ENCODE measurements at places on chromosomes 6 and 20.

GRCh38 chr6:56938649-56939191 lies 16.2 kb upstream of the BEND6 start:
- DNase-seq, result peak; percentile 87

GRCh38 chr6:138538390-138539031 lies 39.2 kb upstream of the NHSL1 start:
- no peak for DNase-seq

DNA sequence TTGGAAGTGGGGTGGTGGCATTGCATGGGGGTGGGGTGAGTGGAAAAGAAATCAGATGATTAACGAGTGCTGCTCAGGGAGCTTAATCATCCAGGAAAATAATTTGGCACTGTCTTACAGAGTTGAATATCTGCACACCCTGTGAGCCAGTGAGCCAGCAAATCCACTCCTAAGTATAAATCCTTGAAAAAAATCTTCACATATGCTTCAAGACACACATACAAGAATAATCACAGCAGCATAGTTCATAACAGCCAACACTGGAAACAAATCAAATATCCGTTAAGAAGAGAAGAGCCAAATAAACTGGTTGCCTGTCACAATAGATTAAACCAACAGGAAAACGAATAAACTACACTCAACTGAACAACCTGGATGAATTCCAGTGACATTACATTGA lies 62.8 kb downstream of the SAMD3 start:
- no peak for DNase-seq

DNA sequence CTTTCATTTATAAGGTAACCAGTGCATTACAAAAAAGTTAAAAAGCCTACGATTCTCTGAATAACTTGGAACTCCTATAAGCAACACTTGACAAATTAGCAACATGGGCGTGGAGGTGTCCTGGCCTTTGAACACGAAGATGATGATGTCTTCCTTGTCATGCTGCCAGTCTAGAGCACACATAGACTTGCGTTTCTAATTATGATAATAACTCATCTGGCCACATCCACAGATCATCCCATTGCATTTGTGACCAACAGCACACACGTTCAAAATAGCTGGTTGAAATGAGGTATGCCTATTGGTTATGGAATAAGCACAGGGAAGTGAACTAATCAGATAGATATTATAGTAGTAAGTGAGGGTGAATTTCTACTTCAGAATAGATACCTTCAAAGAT lies 608.9 kb downstream of the PRKN start:
- peak; percentile 12 for DNase-seq

DNA sequence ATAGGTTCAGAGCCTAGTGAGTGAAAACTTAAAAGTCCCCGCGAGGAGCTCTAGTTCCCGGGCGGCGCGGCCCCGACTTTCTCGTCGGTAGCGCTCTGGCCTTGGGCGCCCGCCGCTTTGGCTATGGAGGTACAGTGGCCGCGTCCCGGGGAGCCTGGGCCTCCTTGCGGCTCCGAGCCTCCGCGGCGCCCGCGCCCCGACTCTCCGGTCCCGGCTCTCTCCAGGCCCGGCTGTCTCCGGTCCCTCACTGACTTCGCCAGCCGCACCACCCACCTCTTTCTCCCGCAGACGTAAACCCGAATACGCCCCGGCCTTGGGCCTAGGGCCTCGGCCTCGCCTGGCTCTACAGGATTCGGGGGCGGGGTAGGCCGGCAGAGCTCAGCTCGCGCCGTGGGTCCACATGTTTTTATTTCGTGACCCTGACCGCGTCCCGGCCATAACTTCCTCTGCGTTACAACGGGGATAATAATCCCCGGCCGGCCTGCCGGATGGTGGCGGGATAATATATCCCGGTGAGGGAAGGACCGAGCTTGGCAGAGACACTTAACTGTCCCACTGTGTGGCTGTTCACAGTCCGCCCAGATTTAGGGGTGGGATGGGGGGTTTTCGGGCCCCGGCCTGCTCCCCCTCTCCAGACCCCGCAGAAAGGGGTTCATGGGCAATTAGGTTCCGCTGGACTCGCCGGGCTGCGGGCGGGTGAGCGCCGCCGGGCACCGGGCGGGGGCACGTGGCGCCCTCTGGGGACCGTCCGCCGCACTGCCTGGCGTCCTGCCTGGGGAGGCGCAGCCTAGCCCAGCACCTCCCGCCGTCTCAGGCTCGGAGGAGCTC lies 10.0 kb upstream of the TBX18 start:
- DNase-seq, result peak; percentile 89

GRCh38 chr6:158638324-158638854 lies 6.2 kb downstream of the DYNLT1 start:
- DNase-seq, result no peak

DNA sequence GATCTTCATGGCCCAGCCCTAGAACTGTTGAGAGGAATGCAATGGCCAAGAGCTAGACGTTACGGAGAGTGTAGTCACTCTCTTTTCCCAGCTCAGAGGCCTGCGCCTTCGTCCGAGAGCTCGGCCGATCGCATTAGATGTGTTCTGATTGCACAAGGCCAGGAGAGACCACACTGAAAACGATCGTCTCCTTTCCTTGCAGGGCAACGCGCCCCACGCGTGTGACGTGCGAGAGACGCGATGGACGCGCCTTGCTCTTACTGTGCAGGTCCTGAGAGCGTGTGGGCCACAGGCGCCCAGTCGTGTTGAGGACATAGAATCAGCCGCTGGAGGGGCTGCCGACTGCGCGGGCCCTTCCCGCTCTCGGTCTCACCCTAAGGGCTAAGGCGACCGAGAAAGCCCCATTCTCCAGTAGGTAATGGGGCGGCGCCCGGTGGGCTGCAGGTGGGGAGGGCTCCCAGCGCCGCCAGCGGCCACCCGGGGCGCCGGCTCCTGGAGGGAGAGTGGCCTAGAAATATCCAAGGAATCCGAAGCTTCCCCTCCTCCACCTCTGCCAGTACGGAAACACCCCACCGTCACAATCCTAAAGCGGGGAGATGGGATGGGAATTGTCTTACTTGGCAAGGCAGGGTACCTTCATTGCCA lies 26.9 kb downstream of the TFAP2B start:
- DNase-seq, result no peak

DNA sequence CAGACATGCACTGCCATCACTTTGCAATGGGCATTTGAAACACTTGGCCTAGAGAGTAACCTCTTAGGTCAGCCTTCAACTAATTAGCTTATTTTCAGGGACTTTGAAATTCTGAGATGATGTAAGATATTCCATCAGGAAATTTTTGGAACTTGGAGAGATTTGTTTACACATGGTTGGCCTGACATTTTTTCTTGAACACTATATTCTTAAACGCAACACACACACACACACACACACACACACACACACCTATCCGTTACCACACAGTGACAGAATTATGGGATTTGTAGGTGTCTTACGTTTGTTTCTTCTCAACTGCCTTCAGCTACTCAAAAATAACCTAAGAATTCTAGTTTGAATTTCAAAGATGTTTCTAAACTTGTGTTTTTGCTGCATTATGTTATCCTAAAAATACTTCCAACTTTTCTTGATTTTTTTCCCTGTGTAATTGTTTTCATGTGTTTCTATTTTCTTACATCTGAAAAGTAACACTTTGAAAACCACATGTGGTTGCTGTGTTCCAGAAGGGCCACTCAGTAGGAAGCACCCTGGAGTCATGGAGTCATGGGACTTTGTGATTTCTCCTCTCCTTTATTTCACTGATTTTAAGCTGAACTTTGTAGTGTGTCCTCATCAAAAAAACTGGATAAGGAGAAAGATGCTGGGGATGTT lies 31.9 kb downstream of the MARCKS start:
- no peak for DNase-seq

DNA sequence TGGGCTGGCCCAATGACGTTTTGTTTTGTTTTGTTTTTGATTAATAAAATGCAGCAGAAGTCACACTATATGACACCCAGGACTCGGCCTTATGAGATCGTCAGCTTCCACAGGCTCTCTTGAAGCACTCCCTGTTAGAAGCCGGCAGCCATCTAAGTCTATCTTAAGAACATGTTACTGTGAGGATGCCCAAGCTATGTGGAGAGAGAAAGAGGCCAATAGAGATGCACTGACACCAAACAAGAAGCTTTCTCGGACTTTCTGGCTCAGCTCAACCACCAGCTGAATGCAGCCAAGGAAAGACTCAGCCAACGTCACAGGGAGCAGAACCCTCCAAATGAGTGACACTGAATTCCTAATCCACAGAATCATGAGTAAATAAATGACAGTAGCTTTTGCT lies 14.0 kb downstream of the SGK1 start:
- DNase-seq, result peak; percentile 21

- no peak for DNase-seq
These were observed 101.1 kb upstream of the ID4 start for GRCh38 chr6:19736066-19736465.

- DNase-seq, result no peak
These were observed 148.1 kb upstream of the MYLIP start for GRCh38 chr6:15980801-15981200.

- DNase-seq, result no peak
These were observed 5.6 kb upstream of the SLC17A9 start for GRCh38 chr20:62946918-62947317.

DNA sequence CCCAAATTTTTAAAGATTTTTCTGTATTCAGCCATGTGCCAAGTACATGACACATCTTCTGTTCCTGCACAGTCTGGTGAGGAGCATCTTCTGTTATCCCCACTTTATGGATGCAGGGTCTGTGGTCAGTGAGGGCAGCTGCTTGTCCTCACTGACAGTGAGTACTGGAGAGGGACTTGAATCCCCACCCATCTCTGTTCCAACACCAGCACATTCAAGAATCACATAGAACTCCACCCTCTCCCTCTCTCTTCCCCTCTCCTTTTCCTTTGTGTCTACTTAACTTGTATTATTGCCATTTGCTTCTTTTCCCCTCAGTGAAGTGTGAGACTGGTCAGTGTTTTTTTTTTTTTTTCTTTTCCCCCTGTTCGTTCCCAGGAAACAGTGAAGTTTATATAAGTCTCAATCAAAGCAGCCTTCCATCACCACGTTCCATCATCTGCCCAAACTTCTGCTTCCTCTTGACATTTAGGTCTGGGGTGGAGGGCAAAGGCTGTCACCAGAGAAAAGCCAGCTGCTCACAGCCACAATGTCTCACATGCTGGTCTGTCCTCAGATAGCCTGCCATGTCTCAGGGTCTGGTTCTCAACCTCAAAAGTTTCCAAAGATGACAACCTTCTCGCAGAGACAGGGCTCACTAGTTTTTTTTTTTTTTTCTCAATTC lies 110.0 kb upstream of the SSTR4 start:
- no peak for DNase-seq

GRCh38 chr20:13659288-13659687 lies 20.6 kb upstream of the TASP1 start:
- DNase-seq, result no peak

- DNase-seq, result no peak
These were observed 16.6 kb downstream of the KDM1B start for GRCh38 chr6:18171871-18172270.

GRCh38 chr20:53698371-53698978 lies 104.8 kb upstream of the ZNF217 start:
- DNase-seq, result no peak

GRCh38 chr6:25297039-25297441 lies 17.9 kb downstream of the CARMIL1 start:
- DNase-seq, result no peak

DNA sequence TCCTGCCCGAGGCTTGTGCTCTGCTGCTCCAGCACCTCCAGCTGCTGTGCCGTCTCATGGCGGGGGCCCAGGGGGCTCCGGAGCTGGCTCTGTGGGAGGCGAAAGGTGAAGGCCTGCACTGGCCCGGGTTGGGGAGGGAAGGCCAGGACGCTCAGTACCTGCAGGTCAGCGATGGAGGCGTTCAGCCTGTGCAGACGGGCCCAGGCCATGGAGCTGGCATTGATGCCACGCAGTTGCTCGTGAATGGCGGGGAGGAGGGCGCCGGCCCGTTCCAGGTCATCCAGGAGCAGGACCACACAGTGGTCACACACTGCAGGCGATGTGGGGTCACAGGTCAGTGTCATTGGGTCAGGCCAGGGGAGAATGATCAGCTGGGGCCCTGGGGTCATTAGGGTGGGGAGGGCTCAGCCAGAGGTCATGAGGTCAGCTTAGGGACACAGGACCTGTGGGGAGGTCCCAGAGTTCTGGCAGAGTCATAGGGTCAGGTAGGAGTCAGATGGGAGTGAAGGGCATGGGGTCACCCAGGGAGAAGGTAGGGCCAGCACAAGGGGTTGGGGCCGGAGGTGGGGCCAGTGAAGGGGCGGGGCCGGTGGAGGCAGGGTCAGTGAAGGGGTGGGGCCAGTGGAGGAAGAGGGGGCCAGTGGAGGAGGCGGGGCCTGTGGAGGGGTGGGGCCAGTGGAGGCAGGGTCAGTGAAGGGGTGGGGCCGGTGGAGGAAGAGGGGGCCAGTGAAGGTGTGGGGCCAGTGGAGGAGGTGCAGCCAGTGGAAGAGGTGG lies 18.0 kb downstream of the ADRM1 start:
- no peak for DNase-seq

DNA sequence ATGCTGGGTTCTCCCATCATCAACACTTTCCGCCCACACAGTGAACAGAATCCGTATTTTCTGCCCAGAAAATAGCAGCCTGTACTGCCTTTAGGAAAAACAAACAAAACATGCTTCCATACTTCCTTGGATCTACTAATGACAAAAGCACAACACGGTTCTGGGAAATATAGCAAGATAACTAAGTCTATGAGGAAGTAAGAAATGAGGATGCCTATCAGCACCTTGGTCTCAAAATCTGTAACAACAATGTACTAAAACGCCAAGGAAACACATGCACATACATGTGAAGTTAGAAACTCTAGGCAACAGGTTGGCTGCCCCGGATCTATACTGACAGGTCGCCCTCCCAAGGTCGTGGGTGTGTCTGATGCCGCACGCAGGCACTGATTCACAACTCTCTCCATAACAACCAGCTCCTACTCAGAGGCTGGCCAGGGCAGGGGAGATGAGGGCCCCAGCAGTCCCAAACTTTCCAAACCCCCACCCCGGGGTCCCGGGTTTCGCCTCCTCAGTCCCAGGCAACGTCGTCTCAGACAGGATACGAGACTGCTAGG lies 710 bp downstream of the BTBD9 start:
- DNase-seq, result peak; percentile 59

- no peak for DNase-seq
These were observed 430.8 kb upstream of the RUNX2 start for GRCh38 chr6:44897316-44897715.

DNA sequence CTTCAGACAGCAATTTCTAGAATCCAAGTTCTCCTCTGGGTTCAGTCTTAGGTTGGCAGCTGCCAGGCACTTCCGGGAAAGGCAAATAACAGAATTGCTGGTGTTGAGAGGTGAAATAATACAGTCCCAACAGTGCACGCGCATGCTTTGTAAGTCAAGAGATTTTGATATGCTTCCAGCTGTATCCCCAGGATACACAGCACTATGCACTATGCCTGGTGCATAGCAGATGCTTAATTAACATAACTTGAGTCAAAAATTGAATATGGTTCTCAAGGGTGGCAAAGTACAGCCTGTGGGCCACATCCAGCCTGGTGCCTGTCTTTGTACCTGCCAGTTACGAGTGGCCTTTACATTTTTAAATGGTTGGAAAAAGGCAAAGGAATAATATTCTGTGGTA lies 18.9 kb upstream of the PMEPA1 start:
- no peak for DNase-seq

All from GM03348 (cell line).